GDM1 (cell line): ENCODE measurements at places on chromosomes 11 and 22.

DNA sequence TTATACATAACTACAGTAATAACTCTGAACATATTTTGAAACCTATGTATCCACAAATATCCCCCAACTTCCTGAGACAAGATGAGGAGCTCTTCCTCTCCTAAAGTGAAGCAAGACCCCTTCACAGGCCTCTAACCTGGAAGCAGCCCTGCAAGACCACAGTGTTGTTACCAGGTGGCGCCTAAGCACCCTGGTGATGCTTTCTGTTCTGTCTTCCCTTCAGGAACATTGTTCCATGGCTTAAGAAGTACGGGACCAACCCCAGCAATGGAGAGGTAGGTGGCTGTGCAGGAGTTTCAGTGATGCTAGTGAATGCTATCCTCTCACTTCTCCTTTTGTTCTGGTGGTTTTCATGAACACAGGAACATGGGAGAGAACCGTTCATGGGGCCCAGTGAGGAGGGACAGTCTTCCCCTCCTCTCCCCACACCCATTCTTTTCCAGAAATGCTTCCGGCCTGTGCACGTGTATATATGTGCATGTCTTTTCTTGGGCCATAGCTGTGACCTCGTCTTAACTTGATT lies 6.4 kb downstream of the PPIL2 start:
- no peak for DNase-seq

- no peak for DNase-seq
Observed at GRCh38 chr22:36291831-36292740, 39.2 kb downstream of the APOL1 start.

DNA sequence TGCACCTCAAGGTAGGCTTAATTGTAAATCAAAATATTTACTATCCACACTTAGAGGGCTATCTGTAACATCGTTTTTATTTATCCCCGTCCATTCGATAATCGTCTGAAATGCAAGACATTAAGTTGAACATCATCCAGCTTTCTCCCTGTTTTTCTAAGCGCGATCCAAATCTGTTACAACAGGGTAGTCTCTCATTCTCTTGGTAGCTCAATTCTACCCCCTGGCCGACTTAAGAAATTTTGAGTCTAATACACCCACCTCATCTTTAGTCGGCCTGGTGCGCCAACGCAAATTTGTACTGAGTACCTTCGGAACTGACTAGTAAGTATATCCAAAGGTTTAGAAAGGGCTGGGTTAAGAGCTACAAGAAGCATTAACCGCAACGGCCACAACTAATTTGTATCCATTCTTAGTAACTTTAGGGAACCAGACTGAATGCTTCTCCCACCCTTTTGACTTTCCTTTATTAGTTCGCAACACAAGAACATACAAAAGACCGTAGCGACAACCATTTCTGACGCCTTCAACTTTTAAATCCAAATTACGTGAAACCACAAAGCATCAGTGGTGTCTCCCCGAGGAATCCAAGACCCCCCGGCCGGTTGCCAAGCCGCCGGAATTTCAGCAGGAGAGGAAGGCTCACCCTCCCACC lies 1.0 kb upstream of the ZNF143 start:
- no peak for DNase-seq

DNA sequence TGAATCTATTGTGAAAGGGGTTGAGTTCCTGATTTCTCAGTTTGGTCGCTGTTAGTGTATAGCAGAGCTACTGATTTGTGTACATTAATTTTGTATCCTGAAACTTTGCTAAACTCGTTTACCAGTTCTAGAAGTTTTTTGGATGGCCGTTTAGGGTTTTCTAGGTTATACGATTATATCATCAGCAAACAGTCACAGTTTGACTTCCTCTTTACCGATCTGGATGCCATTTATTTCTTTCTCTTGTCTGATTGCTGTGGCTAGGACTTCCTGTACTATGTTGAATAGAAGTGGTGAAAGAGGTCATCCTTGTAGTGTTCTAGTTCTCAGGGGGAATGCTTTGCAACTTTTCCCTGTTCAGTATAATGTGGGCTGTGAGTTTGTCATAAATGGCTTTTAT lies 24.6 kb upstream of the OOSP4B start:
- DNase-seq: no peak

DNA sequence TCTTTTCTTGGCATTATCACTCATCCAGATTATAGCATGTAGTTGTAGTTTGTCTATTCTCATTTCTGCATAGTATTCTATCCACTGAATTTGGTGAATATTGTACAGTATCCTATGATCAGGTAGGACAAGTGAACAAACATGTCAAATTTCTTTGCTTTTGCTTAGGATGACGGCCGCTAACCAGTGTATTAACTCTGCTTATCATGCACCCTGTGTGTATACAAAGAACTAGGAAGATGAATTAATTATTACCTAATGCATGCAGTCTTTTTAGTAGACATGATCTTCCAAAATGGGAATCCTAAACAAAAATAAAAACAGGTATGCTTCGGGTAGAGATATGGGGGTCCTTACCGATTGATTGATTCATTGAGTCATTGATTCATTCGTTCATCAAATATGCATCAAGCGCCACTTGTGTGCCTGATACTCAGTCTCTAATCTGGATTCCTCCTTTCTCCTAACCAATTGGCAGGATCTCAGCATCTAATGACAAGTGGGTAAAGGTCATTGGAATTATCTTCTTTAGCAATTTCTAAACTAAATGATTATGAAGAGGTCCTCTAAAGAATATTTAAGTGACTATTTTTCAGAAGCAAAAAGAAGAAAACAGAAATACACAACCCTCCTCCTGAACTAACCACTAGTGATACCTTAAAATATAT lies 27.9 kb downstream of the PRDM11 start:
- DNase-seq: no peak

GRCh38 chr11:89147229-89147628 lies 30.4 kb upstream of the TYR start:
- no peak for DNase-seq

- no peak for DNase-seq
Observed at GRCh38 chr22:31160328-31160978, 471 bp downstream of the RNF185 start.

DNA sequence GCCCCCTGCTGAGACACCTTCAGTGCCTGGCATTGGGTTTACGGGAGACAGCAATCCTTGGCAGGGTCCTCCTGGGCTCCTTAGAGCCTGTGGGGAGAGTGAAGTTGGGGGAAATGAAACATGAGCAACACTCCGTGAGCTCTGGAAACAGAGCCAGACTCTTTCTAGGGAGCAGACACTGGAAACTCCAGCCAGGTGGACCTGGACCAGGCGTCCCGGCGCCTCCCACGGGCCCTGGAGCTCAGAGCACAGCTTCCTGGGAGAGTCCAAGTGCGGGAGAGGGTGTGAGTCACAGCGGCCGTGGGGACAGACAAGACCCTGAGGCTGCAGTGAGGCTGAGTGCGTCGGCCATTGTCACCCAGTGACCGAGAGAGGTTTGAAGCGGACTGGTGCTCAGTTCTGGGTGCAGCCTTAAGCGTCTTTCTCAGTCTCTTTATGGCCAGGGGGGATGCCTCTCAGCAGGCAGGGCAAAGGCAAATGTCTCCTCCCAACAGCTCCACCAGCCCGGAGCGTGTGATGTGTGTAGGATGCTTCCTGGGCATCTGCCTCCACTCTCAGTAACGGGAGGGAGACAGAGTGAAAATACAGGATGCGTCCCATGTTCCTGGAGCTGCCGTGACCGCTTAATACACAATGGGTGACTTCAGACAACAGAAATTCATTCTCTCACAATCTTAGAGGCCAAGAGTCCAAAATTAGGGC lies 399.2 kb downstream of the SHANK2 start:
- no peak for DNase-seq

DNA sequence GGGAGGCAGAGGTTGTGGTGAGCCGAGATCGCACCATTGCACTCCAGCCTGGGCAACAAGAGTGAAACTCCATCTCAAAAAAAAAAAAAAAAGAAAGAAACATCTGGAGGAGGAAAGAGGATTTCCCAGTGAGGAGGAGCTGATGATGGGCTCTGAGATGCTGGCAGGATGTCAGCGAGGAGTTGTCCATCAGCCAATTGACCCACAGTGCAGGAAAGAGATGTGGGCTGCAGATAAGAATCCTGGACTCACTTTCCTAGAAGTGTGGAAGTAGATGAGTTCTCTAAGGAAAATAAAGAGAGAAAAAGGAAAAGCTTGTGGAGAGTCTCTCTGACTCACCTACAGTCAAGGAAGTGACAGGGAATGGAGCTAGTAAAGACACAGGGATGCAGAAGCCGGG lies 9.7 kb downstream of the IZUMO1R start:
- no peak for DNase-seq

GRCh38 chr11:113991170-113991569 lies 16.3 kb downstream of the HTR3A start:
- no peak for DNase-seq

GRCh38 chr11:132588366-132588765 lies 943.9 kb downstream of the OPCML start:
- no peak for DNase-seq

- no peak for DNase-seq
Observed at GRCh38 chr11:66070604-66071380, 720 bp downstream of the PACS1 start.

- DNase-seq: no peak
Observed at GRCh38 chr11:124050748-124051147, 9.6 kb upstream of the OR10G7 start.

DNA sequence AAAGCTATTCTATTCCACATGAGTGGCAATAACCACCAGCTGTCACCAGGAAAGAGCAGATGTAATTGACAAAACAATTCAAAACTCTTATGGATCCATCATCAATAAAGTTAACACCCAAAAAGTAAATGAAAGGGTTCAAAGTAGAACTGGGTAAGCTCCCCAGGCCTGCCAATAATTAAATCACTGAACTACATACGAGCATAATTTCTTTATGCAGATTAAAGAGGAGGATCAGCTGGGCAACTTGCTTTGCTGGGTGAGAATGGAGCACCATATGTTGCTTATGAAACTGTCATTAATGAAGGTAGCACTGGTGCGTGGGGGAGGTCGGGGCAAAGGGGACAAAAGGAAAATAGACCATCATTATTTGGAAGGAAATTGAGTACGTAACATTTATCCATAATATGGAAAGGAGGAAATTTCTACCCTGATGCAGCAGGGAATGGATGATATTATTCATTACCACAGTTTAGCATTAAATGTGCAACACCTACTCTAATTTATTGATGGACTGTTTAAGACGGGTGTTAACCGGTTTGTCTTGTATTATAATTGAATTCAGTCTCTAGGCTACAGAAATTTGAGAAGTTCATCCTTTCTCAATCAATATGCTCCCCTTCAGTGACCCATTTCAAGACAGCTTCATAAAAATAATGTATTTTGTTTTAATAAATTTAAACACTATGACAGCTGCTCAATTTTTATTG lies 315.9 kb downstream of the CADM1 start:
- no peak for DNase-seq

- peak; percentile 58 for DNase-seq
Observed at GRCh38 chr22:20494978-20495860, at the start of gene KLHL22. TSS of gene KLHL22 (minus strand) at chr22:20495795. CDS start at chr22:20489211, 6,584 bp downstream.

DNA sequence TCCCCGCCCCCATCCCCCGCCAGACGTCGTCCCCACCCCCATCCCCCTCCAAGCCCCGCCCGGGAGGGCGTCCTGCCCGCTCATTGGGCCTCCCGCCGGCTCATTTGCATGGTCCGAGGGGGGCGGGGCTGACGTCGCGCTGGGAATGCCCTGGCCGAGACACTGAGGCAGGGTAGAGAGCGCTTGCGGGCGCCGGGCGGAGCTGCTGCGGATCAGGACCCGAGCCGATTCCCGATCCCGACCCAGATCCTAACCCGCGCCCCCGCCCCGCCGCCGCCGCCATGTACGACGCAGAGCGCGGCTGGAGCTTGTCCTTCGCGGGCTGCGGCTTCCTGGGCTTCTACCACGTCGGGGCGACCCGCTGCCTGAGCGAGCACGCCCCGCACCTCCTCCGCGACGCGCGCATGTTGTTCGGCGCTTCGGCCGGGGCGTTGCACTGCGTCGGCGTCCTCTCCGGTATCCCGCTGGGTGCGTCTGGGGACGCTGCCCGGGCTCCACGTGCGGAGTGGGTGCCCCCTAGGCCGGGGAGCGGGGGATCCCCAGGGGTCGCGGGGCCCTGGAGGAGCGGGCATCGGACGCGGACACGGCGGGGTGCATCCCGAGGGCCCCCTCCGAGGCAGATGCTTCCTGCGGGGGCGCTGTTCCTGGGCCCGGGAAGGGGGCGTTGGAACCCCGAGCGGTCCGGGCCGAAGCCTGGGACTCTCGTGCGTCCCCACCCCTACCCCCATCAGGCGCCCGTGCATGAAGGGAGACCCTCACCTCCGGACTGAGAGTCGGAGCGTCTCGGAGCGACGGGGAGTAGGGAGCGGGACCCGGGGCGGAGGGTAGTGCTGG lies at the start of gene PNPLA3:
Gene PNPLA3, plus strand, starts transcription at position 175 of the 834 bp plus-strand sequence. Its CDS starts 107 bp downstream, at position 282.
- DNase-seq: peak; percentile 69

DNA sequence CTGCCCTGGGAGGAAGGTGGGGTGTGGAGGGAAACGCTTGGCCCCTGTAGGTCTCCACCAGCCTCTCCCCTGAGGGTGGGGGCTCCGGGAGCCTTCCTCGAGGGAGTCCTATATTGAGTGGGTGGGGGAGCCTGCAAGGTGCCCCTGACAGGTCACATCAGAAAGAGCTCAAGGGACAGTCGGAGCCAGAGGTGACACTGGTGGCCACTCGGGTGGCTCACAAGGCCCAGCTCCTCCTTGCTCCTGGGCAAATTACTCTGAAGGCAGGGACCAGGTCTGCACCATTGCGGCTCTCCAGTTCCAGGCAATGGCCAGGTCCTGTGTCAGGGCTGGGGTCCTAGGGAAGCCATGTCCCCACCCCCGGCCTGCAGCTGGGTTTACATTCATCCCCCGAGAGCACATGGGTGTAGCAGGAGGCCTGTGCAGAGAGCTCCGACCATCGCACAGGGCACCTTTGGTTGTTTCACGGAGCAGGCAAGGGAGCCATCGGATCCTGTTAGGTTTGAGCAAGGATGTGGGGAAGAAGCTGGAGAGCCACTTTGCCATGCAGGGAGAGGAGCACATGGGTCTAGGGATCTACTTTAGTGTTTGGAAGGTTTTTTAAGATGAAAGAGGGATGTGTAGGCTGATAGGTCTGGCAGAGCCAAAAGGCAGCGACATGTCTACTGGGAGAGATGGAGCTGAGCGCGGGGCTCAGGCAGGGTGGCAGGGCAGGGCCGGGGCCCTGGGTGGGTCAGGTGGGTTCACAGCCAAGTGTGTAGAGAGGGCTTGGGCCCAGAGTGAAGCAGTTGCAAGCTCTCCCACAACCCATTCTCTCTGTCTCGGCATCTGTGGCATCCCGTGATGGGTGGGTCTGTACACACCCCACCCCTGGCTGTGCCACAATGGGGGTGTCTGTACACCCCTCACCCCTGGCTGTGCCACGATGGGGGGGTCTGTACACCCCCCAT lies 14.8 kb downstream of the CCND1 start:
- no peak for DNase-seq
